ENCODE measurements at places on chromosomes 2 and 18.

GRCh38 chr2:199602271-199602895, 144.6 kb upstream of the SATB2 start:
- DNase-seq: no peak

DNA sequence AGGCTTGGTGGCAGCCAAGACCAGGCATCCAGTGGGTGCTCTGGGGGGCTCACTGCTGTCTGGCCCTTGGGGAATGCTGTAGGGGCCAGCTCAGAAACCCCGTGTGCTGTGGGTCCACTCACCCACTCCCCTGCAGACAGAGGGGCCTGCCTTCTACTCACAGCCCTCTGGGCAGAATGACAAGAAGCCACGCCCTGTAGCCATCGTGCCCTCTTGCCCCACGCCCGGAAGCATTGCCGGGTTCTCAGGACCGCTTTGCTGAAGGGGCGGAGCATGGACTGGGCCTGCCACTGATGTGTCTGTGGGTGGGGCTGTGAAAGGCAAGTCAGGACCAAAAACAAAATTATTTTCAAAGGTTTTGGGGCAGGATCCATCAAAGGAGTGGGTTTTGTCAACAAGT, 27.8 kb downstream of the GLI2 start:
- DNase-seq: no peak

- no peak for DNase-seq
Observed at GRCh38 chr2:58532641-58533040, 291.5 kb upstream of the FANCL start.

DNA sequence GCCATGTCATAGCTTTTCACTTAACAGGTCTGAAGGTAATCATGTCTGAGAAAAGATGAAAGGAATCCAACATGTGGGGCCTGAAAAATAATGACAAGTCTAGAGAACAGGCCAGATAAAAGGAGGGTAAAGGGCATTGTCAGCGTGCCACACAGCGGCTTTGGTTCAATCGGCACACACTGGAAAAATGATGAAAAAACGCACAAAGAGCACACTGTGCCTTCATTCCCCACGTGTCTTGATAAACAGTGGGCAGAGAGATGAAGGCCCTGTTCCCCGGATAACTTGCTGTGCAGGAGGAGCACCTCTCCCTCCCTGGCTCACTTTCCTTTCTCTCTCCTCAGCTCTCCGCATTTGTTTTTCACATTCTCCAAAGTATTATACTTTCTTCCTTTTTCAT, 766.3 kb downstream of the TDRD15 start:
- DNase-seq: no peak

DNA sequence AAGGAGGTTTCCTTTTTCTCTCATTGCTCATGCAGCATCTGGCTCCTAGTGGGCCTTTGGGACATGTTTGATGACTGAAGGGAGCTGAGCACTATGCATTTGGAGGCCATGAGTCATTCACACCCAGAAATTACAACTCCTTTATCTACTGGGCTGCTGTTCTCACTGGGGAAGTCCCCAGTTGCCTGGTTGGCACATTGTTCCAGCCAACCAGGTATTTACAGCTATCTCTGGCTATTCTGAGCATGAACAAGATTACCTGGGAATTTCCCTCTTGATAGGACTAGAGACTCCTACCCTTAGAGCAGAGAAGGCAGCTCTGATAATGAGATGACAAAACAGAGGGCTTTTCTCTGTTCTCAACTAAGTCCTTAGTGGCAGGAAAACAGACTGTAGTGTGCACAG, 206.5 kb downstream of the SETBP1 start:
- no peak for DNase-seq

DNA sequence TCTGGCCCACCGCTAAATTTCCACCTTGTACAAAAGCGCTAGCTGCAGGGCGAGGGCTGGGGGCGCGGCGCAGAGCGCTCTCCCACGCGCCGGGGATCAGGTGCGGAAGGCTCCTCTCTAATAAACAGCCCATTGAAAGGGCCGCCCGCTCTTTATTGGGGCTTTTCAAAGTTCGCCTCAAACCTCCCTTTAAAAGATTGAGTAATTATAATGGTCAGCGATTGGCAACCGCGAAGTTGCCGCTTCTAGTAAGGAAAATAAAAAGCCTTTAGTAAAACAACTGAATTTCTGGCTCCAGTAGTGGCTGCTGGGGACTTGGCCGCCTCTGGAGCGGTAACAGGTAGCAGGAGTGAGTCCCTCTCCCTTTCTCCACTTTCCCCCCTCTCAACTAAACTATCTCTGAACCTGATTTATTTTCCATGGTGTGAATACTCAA, 755 bp downstream of the NEUROD1 start:
- DNase-seq: no peak

- no peak for DNase-seq
Observed at GRCh38 chr2:165432234-165432966, 37.1 kb upstream of the CSRNP3 start.

GRCh38 chr2:74603282-74604000, 44.7 kb downstream of the M1AP start:
- DNase-seq: no peak

DNA sequence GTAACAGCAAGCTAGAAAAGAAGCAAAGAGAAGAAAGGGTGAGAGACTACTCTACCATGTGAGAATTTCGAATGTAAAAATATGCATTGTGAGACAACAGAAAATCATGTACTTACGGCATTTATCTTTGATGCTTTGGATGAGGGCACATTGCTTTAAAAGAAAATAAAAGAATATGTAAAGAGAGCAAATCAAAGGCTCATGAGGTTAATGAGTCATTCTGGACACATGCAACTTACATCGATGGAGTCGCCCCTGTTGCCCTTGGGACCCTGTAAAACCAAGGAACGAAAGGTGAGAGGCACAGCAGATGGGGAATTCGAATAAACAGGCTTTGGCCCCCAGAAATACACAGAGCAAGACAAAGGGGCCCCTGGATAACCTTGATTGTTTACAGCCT, 69.0 kb downstream of the COL6A3 start:
- DNase-seq: no peak

- DNase-seq: no peak
Observed at GRCh38 chr2:38598991-38599295, 3.8 kb downstream of the HNRNPLL start.

DNA sequence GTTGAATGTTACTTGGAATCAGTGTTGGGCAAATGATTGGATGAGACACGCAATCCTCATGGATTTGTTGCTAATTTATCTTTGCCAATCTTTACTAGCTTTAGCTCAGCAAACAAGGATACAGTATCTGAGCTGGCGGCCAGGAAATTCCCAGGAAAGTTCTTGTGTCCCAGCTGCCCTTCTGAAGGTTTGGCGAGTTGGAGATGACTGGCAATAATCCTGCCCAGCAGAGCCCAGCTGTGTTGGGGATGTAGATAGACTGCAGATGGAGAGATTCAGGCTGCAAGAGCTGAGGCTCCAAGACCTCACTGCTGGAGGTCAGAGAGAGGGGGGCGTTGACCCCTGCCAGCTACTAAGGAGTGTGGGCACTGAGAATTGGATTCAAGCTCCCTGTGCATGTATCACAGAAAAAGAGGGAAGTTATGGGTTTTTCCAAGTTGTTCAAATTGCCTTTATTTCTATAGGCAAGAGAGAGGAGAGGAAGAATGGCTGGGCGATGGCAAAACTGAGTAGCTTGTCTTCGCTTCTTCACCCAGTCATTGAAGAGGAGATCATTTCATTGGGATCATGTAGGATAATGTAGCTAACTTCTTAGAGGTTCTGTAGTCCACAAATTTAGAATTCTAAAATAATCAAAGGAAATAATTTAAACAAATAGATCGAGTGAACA, 506.8 kb upstream of the LRATD1 start:
- no peak for DNase-seq

DNA sequence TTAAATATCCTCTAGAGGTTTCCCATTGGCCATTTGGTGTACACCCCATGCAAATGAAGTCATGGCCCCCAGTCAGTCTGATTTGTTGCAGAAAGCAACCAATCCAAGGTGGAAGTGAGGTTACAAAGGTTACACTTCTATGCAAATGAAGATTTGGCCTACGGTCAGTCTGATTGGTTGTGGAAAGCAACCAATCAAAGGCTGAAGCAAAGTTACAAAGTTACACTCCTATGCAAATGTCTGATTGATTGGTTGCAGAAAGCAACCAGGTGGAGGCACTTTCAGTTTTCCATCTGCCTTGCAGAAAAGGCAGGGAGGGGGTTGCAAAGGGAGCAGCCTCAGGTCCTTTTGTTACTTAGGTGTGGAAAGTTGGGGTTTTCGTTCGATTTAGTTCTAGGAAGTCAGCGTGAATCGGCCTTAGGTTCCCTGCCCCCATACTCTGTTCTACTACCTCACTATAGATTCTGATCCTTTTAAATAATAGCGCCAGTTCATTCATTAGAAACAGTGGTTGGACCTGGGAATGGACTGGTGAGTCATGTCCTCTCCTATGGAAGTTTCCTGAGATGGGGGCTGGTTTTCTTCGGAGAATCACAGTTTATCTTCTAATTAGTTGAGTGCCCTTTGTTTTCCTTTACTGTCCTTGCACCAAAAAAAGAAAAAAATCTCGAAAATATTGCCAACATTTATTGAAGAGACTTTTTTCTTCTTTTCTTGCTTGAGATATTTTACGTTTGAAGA, 279.5 kb downstream of the AGAP1 start:
- no peak for DNase-seq

DNA sequence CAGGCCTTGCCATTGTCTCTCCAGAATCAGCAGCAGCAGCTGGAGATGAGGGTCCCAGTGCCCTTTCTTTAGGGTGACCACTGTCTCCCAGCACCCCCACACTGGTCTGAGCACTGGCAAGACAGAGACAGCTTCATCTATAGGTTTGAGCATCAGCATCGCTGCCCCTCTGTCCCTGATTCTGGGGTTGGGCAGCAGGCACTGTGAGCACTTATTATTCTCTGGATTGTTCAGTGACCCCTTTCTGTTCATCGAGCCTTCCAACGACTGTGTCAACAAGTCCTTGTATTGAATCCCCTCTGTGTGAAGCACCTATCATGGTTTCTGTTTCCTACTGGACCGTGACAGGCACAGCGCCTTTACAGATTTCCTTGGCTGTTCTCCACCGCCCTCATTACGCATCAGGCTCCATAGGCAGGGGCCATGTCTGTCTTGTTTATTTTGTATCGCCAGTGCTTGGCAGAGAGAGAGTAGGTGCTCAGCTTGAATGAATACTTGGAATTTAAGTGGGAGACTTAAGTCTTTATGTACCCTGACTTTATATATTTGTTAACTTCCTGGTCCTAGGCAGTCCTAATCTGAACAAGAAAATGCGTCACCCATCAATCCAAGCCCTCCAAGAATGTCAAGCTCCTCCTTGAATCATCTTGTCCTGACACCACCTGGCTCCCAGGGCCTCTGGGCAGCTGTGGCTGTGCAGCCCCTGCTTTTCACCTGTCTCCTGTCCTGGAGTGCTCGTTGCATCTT, 11.4 kb downstream of the MALL start:
- peak; percentile 56 for DNase-seq

- DNase-seq: no peak
Observed at GRCh38 chr2:51290725-51291124, 258.8 kb upstream of the NRXN1 start.

GRCh38 chr2:31889044-31889443, 121.8 kb downstream of the MEMO1 start:
- no peak for DNase-seq

DNA sequence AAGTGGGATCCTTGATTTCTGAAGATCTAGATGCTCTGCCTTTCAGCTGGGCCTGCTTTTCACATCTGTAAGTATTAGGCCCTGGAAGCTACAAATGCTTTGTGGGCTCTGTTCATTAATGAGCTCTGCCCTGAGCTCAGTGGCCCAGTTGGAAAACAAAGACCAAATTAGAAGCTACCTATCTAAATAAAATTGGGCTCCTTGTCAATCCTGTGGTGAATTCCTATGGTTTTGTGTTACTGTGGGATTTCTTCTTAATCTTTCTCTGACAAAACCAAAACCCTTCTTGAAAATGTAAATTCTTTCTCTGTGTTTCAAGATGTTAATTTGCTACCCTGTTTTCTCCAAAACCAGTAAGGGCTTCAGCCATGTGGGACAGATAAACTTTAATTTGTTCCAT, 219.0 kb upstream of the HS6ST1 start:
- no peak for DNase-seq

DNA sequence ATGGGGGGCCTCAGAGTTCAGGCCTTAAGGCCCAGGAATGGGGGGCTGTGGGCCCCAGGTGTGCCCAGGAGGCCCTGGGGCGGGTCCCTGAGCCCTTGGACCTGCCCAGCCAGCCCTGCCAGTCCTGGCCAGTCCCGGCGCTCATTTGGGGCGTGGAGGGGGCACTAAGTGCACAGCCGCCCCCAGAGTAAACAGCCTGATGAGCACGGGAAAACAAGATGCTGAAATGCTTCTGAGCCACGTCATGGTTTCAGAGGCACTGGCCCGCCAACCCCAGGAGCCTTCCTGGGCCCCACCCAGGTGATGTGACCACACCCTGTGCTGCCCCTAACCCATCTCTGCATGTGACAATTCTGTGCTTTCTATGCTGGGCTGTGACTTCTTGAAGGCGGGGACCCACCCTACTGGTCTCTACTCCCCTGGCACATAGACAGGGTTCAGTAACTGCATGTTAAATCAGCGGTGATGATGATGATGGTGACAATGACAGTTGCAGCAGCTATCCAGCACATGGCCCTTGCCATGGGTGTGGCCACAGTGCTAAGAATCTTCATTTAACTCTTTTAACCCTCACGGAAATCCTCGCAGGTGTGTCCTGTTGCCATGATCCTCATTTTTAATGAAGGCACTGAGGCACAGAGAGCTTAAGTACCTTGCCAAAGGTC, 28.1 kb upstream of the ASPRV1 start:
- DNase-seq: no peak

- DNase-seq: no peak
Observed at GRCh38 chr2:65415091-65415490, 17.3 kb downstream of the SPRED2 start.

DNA sequence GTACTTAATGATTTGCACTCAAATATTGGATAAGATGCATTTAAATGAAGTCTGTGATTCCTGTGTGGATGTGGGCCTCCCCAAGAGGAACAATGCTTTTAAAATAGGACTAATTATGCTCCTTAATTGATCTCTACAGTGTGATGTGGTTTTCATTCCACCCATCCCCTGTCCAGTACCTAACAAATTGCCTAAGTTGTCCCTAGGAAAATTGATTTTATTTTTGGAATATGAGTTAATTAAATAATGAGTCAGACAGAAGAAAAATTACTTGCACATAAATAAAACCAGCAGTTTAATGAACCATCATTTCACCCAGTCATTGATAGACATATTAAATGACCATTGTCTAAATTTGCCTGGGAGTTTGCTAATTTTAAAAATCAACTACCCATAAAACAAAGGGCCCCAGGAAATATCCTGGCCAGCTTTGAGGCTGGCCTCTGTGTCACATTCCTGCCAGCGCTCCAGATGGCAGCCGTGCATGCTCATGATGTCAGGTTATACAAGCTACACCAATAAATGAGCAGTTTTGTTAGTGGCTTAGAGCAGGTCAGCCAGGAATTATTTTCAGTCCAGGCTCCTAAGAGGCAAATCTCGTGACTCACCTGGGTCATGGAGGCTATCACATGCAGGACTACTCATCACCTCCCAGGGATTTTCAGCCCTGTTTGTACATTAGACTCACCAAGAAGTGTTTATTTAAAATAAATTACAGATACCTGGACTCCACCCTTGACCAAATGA, 31.9 kb downstream of the ABHD3 start:
- DNase-seq: no peak

DNA sequence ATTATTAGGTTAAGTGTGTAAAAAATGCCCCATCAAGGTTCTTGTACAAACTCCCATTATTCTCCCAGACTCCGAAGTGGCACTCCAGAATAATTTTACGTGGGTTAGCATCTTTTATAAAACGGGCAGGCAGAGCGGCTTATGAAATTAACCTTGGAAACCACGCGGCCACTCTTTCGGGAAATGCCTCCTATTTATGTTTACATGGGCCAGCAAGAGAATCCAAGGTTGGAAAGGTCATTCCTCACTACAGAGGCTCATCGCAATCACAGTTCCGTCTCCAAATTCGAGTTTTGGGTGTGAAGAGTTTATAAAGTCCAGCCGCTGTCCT, 1.2 kb upstream of the IMPA2 start:
- DNase-seq: no peak
